ENCODE measurements at places on chromosomes 7 and 10. TPM values are rescaled to one million over a fixed set of nuclear protein-coding genes. Genes with fewer than 3 reads are reported as not detected.

Gene CROT
- 21.4 TPM for total RNA-seq

Gene NKX1-2
- not detected for total RNA-seq

Gene CFAP46
- total RNA-seq = 0.92 TPM

Gene MGMT
- total RNA-seq = 13.9 TPM

Gene LIPM
- total RNA-seq = not detected

Gene MYH16
- total RNA-seq = not detected

GRCh38 chr10:124565565-124566221, 104.1 kb downstream of the LHPP start:
- H3K36me3 ChIP-seq = no peaks in the 10 kb centered on the region
- DNase-seq = peak; percentile 79
- H3K4me3 ChIP-seq = no peak overlapping the region
- H3K27ac ChIP-seq = no peak overlapping the region

DNA sequence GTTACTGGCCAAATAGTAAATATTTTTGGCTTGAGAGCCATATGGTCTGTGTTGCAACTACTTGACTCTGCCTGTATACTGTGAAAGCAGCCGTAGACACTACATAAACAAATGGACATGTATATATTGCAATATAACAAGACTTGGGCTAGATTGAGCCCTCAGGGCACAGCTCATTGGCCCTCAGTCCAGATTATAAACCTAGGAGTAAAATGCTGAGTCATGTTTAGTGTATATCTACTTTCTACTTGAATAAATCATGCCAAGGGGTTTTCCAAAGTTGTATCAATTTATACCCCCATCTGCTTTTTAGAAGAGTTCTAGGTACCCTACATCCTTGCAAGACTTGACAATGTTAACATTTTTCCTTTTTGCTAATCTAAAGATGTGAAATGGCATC, 27.4 kb upstream of the POU6F2 start:
- H3K36me3 ChIP-seq = no peaks in the 10 kb centered on the region
- H3K4me1 ChIP-seq = peaks cover 19% of the 10 kb centered on the region
- peaks cover 9% of the 10 kb centered on the region for H3K27me3 ChIP-seq

DNA sequence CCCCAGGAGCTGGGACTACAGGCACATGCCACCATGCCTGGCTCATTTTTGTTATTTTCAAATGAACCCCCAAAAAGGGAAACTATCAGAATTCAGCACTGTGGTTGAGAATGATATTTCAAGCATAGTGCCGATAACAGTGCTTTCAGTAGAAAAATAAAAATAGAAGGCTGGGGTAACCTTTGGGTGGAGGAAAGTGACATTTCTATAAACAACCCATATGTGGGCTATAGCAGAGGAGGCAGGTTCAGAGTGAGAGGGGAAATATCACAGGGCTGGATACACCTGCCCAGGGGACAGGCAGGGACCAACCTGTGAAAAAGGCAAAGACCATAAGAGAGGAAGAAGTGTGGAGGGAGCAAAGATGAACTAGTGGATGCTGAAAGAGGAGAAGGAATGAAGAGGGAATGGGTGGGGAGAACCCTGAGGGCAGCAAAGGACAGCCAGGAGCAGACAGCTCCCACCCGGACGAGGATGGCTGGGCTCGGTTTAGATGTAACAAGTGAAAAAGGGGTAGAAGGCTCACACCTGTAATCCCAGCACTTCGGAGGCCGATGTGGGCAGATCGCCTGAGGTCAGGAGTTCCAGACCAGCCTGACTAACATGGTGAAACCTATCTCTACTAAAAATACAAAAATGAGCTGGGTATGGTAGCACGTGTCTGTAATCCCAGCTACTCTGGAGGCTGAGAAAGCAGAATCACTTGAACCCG, 56.5 kb downstream of the MAP3K8 start:
- H3K27ac ChIP-seq = no peak overlapping the region
- H3K4me1 ChIP-seq = peaks cover 15% of the 10 kb centered on the region
- no peak overlapping the region for H3K4me3 ChIP-seq
- no peak for DNase-seq

DNA sequence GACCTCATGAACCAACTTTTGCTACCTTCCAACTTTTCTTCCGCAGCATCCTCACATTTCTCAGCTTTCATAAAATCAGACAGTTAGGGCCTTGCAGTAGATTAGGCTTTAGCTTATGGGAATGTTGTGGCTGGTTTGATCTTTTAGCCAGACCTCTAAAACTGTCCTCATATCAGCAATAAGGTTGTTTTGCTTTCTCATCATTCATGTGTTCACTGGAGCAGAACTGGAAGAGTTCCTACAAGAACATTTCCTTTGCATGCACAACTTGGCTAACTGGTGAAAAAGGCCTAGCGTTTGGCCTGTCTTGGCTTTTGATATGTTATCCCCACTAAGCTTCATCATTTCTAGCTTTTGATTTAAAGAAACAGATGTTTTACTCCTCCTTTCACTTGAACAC, 130.0 kb upstream of the LRRTM3 start:
- peaks cover 9% of the 10 kb centered on the region for H3K4me1 ChIP-seq
- H3K36me3 ChIP-seq = no peaks in the 10 kb centered on the region
- H3K27ac ChIP-seq = no peak overlapping the region
- no peak overlapping the region for H3K4me3 ChIP-seq
- no peaks in the 10 kb centered on the region for H3K27me3 ChIP-seq

GRCh38 chr10:92024700-92025099, 101.1 kb downstream of the BTAF1 start:
- H3K4me1 ChIP-seq = peaks cover 5% of the 10 kb centered on the region
- H3K27me3 ChIP-seq = no peaks in the 10 kb centered on the region
- H3K36me3 ChIP-seq = peaks cover 32% of the 10 kb centered on the region
- H3K4me3 ChIP-seq = no peak overlapping the region
- no peak for DNase-seq

DNA sequence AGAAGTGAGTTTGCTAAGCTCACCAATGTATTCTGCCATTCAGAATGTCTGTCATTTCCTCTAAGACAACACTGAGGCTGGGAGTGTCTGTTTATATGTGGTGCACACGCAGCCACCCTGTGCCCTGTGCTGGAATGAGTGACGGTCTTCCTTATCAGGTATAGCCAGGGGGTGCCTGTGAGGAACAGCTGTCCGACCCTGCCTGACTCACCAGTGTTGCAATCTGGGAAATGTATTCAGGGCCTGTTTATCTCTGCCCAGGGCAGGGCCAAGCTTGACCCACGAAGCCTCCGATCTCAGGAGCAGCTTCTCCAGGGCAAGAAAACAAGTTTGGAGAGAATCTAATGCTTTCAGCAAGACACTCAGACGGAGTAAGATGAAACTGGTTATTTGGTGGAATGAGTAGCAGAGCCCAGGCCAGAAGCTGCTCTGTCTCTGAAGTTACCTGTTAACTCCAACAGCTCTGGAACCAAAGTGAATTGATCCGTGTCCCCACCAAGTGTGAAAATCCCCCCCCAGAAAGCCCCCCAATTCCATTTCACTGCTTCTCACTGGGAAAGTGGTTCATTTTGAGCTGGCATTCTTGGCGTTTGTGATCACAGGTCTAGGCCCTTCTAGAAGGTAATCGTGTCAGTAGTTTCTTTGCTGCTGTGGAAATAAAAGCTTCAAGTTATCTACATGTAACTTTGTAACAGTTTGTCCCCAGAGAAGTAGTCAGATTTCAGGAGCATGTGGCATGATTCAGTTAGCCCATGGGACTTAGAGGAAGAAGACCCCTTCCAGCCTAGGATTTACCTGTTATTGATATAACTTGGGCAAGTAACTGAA, 6.1 kb upstream of the UBE2H start:
- H3K36me3 ChIP-seq = no peaks in the 10 kb centered on the region
- H3K27me3 ChIP-seq = no peaks in the 10 kb centered on the region
- DNase-seq = peak; percentile 18
- no peak overlapping the region for H3K4me3 ChIP-seq
- H3K27ac ChIP-seq = peak overlapping the region; percentile 90
- peaks cover 24% of the 10 kb centered on the region for H3K4me1 ChIP-seq

- H3K27me3 ChIP-seq = no peaks in the 10 kb centered on the region
- H3K4me3 ChIP-seq = no peak overlapping the region
- peak overlapping the region; percentile 49 for H3K27ac ChIP-seq
- H3K36me3 ChIP-seq = peaks cover 2% of the 10 kb centered on the region
- no peak for DNase-seq
These were observed 78.2 kb upstream of the FAM3C start for GRCh38 chr7:121474301-121474673.

GRCh38 chr7:2336626-2337299, 17.9 kb upstream of the EIF3B start:
- H3K27ac ChIP-seq = no peak overlapping the region
- no peak for DNase-seq
- H3K4me3 ChIP-seq = no peak overlapping the region
- no peaks in the 10 kb centered on the region for H3K27me3 ChIP-seq

DNA sequence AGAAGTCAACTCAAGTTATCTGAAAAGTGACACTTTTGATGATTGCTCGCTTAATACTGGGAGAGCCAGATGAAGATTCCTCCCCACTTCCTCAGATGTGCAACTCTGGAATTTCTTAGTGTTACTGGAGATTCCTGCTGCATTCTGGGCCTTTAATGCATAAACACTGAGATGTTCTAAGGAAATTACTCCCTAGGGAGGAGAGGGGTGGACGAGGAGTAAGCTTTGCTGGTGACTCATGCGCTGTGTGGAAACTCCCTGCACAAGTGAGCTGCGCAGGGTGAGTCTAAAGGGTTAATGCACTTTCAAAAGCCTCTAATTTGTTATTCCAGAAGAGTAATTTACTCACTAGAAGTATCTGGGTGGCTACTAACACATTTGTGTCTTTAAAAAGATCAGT, 46.3 kb downstream of the EGFR start:
- peaks cover 69% of the 10 kb centered on the region for H3K4me1 ChIP-seq
- no peaks in the 10 kb centered on the region for H3K36me3 ChIP-seq
- no peaks in the 10 kb centered on the region for H3K27me3 ChIP-seq
- no peak for DNase-seq
- H3K27ac ChIP-seq = peak overlapping the region; percentile 94

GRCh38 chr10:123781324-123781900, 110.2 kb downstream of the CPXM2 start:
- no peak for DNase-seq
- H3K4me1 ChIP-seq = no peaks in the 10 kb centered on the region
- no peaks in the 10 kb centered on the region for H3K36me3 ChIP-seq
- H3K27me3 ChIP-seq = peaks cover 16% of the 10 kb centered on the region

- H3K4me3 ChIP-seq = no peak overlapping the region
- H3K27me3 ChIP-seq = peaks cover 6% of the 10 kb centered on the region
- DNase-seq = peak; percentile 41
- H3K27ac ChIP-seq = no peak overlapping the region
- H3K36me3 ChIP-seq = no peaks in the 10 kb centered on the region
- H3K4me1 ChIP-seq = no peaks in the 10 kb centered on the region
These were observed 430.8 kb downstream of the DNAJB6 start for GRCh38 chr7:157767506-157768197.

DNA sequence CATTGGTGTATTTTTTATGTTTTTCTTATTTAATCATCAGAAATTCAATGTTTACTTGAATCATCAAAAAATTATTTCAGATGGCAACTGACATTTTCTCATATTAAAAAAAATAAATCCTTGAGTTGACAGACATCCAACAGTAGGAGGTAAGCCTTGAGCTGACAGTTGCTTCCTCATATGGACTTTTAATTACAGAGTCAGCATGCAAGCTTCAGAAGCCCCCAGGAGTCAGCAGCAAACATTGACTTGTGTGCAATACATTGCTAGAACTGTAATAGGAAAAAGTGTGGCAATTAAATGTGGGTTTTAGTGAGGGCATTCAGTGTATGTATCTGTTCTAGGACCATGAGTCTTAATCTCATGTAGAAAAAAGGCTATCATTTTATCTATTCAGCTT, 62.4 kb upstream of the TAS2R16 start:
- H3K36me3 ChIP-seq = no peaks in the 10 kb centered on the region
- no peak overlapping the region for H3K4me3 ChIP-seq
- DNase-seq = no peak
- no peaks in the 10 kb centered on the region for H3K27me3 ChIP-seq
- no peak overlapping the region for H3K27ac ChIP-seq
- H3K4me1 ChIP-seq = no peaks in the 10 kb centered on the region

DNA sequence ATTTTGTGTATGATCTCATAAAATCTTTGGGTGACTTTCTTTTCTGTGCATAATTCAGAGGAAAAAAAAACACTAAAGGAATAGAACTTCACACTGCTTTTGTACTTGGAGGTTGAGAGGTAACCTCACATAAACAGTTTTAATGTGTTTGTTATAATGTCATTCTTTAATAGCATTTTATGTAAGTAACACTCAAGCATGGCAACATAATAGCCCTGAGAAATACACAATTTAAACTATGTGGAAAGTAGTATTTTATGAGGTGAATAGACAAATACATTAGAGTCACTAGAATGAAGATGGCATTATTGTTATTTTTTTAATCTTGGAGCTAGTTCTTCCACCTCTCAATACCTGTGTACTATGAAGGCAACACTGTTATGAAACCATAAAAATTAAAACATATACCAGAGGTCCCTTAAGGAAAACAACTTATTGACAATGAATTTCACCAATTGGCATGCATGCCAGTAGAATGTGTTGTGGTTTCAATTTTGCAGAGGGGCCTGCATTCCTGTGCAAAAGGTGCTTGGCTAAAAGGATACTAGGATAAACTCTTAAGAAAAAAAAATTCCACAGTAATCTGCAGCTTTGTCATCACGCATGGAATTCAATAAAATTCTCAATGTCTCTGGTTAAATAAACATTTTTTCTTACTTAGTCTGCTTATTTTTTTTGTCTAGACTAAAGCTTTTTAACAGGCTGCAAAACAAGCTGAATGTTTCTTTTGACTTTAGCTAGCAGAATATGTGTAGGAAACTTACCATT, 102.5 kb downstream of the CD36 start:
- peak overlapping the region; percentile 86 for H3K27ac ChIP-seq
- peak overlapping the region; percentile 26 for H3K4me3 ChIP-seq
- H3K36me3 ChIP-seq = peaks cover 6% of the 10 kb centered on the region
- peaks cover 39% of the 10 kb centered on the region for H3K4me1 ChIP-seq

GRCh38 chr10:83820033-83820432, 319.3 kb upstream of the GHITM start:
- peaks cover 2% of the 10 kb centered on the region for H3K27me3 ChIP-seq
- H3K4me3 ChIP-seq = no peak overlapping the region
- no peaks in the 10 kb centered on the region for H3K36me3 ChIP-seq
- H3K27ac ChIP-seq = no peak overlapping the region
- peaks cover 4% of the 10 kb centered on the region for H3K4me1 ChIP-seq

- peaks cover 12% of the 10 kb centered on the region for H3K27me3 ChIP-seq
- no peak overlapping the region for H3K27ac ChIP-seq
- H3K36me3 ChIP-seq = peaks cover 3% of the 10 kb centered on the region
- no peak for DNase-seq
- peaks cover 24% of the 10 kb centered on the region for H3K4me1 ChIP-seq
- no peak overlapping the region for H3K4me3 ChIP-seq
These were observed 156.2 kb upstream of the LAMB4 start for GRCh38 chr7:108286290-108286904.
